ENCODE measurements at places on chromosomes 2 and 18.

DNA sequence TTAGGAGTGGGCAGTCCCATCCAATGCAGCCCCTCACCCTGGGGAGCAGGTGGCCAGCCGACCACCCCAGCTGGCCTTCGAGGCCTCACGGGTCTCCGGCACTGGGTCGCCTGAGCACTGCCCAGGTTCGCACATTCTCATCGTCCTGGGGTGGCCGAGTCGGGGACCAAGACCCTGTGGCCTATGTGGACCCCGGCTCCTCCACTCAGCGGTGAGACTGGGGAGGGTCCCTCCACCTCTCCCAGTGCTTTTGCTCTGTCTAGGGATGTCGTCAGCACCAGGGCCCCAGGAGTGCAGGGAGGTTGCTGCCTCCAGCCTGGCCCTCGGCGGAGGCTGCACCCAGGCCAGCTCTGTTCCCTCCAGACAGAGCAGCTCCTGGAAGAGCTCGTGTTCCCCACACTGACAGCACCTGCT is 89.6 kb downstream of the TPO start:
- peak; percentile 6 for DNase-seq

- no peak for DNase-seq
These were observed 864.4 kb upstream of the KLHL29 start for GRCh38 chr2:22520369-22521288.

GRCh38 chr18:32930695-32931301 is 158.0 kb upstream of the KLHL14 start:
- DNase-seq, result no peak

DNA sequence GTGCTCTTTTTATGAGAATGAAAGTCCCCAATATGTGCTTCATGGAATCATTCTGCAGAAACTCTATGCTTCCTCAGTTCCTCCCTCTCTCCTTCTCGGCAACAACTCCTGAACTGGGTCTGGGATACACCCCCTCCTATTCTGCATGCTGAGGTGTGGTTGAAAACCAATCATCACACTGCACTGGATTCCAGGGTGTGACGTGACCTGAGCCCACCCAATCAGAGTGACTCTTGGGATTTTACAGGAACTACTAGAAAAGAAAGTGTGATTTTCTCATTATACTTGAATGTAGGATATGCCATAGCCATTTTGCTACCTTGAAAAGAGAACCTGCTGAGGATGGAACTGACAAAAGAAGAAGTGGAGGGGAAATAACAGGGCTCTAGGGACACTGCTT is 36.3 kb downstream of the ACVR1 start:
- DNase-seq, result no peak

GRCh38 chr2:63926815-63927214 is 85.1 kb downstream of the UGP2 start:
- no peak for DNase-seq

- no peak for DNase-seq
These were observed 81.7 kb downstream of the RBMS1 start for GRCh38 chr2:160411955-160412354.

GRCh38 chr2:240129731-240130392 is 6.2 kb downstream of the COPS9 start:
- peak; percentile 3 for DNase-seq

DNA sequence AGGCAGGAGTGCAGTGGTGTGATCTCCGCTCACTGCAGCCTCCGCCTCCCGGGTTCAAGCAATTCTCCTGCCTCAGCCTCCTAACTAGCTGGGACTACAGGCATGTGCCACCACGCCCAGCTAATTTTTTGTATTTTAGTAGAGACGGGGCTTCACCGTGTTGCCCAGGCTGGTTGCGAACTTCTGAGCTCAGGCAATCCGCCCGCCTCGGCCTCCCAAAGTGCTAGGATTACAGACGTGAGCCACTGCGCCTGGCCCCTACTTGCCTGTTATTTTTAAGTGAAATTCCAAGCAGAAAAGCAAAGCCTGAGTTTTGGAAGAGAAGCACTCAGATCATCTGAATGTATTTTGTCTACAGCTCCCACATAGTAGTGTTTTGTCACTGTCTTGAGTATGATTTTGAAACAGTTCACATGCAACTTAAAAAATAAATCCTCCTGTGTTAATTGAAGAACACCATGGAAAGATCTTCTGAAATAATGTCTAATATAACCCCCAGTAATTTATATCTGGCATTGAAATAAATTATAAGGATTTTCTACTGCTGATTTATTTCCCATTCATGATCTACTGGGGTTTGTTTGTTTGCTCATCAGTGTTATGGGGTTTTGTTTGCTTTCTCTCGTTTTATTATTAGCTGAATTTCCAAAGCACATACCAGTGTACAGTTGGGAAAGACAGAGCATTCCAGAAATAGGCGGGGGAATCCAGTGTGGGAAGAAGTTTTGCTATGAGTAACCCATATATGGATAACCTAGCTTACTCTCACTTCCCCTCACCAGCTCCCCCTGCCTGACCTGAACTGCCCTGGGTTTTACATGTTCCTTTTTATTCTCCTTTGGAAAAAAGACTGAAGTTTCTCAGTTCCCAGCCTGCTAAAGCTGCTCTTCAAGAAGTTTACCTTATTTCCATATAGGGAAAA is 80.1 kb upstream of the MAP3K20 start:
- DNase-seq, result no peak

- no peak for DNase-seq
These were observed 36.1 kb downstream of the ADCY3 start for GRCh38 chr2:24883946-24884345.

DNA sequence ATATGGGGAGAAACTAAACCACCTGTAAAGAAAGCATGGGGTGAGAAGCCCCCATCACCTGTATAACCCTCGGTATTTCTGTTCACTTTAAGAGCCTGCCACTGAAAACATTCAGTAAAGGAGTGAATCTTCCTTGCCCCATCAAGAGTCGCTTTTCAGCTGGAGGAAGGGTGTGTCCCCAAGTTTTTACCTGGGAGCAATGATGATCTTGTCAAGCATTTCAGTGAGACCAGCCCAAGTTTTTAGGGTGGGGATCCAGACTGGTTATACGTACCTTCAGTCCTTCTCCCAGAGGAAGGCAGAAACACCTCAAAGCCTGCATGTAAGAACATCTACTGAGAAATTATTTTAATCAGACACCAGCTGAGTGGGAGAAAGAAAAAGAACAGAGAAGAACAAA is at the start of gene DSG1:
TSS of gene DSG1 (plus strand) at position 301 of the 400 bp plus-strand sequence. CDS start 141 bp downstream, outside the sequence.
- no peak for DNase-seq

GRCh38 chr2:227717687-227718567 is at the start of gene SLC19A3:
SLC19A3 (minus strand) TSS chr2:227718028; CDS start chr2:227702318, 15,710 bp downstream.
- DNase-seq, result peak; percentile 13

DNA sequence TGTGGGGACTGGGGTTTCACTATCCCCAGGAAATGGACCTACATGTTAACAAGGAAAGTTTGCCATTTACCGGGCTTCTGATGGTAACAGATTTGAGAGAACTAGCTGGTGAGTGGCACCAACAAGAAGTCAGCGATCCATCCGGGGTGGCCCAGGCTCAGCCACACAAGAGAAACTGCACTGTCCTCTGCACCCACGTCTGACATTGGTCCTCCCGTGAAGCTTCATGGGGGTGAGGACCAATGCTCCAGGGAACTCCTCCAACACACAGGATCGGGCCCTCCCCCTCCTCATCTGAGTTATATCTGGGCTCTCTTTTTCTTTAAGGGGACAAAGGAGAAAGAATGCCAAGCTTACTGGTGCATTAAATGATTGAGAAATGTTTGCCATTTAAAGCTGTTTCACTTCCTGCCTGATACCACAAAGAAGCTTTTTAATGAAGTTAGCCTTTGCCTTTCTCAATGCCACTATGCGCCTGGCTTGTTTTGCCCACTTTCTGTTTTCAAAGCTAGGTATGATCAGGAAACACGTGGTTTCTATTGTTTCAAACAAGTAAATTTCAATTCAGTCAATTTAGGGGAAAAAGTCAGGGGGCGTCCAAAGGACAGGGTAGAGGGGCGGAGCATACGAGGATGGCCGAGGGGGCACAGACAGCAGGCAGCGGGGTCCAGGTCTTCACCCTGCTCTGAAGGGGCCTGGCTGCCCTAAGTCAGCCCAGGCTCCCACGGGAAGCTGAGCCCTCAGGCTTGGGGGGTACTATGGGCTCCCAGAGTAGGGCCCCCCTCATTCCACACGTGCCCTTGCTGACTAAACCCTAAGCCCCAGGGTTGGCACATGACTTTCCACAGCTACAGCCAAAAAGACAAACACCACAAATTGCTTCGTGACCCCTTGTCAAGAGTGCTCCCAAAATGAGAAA is 204.0 kb upstream of the ID2 start:
- no peak for DNase-seq

- DNase-seq, result no peak
These were observed 71.2 kb downstream of the CUL3 start for GRCh38 chr2:224513991-224514390.

- no peak for DNase-seq
These were observed 23.8 kb downstream of the CD28 start for GRCh38 chr2:203730076-203730729.

- DNase-seq, result no peak
These were observed 108.1 kb downstream of the MARCO start for GRCh38 chr2:119049968-119050704.

GRCh38 chr2:127618551-127619202 is 27.3 kb upstream of the GPR17 start:
- no peak for DNase-seq

- no peak for DNase-seq
These were observed 189.7 kb upstream of the CDH2 start for GRCh38 chr18:28366676-28367075.

DNA sequence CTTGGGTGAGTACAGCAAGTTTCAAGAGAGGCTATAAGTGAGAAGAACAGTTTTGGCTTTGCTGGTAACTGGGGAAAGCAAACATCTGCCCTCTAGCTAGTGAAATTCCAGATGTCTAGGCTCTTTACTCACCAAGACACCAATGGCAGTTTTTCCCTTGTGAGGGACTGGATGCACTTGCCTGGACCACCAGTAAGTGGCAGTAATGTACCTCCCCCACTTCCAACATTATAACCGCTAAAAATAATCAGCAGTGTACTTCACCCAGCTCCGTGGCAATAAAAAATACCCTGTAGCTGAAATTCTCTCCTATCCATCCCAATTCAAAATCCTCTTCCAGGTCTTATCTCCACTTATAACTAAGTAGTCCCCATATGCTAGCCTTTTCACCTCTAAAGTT is 383.9 kb downstream of the ARHGAP15 start:
- DNase-seq, result no peak

DNA sequence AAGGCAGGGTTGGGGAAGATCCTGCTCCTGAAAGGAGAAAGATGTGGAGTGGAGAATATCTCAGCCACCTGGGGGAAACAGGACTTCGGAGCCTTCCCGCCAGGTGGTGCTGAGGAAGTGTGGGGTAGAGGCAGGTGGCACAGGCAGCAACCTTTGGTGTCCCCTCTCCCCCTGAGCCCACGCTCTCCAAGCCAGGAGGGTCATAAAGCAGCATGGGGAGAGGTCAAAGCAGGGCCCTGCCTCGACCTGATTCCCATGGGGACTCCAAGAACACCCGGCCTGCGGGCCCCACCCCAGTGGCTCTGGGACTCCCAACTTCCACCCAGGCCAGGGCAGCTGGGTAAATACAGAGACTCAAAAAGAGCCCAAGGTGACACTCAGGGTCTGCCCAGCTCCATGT is 54.3 kb upstream of the SLC66A3 start:
- no peak for DNase-seq

DNA sequence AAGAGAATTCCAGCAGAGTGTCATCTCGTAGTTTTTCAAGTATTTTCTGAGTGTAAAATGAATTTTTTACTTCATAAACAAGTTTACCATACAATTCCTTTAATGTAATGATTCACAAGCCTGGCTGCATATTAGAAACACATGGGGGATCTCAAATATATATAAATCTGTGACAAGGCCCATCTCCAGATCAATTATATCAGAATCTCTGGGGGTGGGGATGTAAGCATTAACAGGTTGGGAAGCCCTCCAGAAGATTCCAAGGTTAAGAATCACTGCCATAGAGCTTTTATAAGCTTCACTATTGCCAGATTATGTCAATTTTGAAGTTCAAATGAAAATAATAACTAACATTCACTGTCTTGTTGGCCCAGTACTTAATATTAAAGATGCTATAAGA is 111.2 kb downstream of the BAZ2B start:
- DNase-seq, result no peak

- DNase-seq, result peak; percentile 73
These were observed 6.0 kb upstream of the INPP5D start for GRCh38 chr2:233053928-233054784.

- no peak for DNase-seq
These were observed 84.2 kb upstream of the SALL3 start for GRCh38 chr18:78895207-78896001.

- peak; percentile 53 for DNase-seq
These were observed 36.5 kb upstream of the GLS start for GRCh38 chr2:190843890-190844699.

DNA sequence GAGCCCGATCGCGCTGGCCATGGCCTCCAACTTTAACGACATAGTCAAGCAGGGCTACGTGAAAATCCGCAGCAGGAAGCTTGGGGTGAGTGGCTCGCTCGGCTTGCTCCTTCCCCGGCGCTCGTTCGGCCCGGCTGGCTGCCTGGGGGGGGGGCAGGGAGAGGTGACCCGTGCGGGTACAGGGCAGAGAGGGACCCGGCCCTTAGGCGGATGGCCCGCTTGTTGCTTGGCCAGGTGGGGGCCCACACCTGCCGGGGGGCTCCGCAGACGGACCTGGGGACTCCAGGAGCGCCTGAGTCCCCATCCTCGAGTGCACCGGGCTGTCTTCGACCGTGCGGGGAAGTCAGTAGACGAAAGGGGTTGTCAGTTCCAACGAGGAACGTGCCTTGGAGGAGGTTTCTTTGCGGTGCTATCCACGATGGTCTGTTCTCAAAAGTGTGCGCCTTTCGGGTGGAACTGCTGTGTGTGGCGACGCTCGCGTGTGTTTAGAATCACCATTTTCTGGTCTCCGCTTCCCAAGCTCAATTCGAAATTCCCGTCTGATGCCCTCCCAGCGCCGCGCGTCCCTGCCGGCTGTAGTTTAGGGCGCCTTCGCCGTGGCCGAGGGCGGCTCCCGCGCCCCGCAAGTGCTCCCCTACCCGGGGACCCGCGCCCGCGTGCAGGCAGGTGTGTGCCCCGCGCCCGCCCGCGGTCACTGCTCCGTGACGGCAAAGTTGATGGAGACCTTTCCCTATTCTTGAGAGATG is 711 bp downstream of the DOK6 start:
- no peak for DNase-seq

DNA sequence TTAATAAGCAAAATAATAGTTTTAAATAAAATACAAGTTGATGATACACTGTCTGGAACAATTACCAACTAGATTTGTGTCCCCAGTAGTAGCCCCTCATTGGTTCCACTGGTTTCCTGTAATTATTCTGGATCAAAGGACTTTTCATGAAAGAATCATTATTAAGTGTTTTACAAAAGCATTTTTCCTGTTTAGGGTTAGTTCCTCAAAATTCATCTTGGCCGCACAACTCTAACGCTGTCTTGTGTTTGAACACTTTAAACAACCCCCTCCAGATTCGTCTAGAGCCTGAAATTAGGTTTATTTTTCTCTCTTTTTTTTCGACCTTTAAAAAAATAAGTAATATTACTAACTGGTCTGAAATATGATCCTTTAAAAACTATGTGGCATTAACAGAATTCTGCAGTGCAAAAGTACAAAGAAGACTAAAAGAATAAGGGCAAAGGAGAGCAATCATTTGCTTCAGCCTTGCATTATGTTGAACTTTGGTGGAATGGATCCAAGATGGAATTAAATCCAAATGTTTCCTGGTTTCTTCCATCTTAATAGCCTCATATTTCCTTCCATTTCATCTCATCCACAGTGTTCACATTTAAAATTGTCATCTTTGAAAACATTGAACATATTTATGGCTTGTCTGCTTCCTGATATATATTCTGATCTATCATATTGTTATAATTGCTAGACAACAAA is 678.4 kb downstream of the IRS1 start:
- no peak for DNase-seq

- DNase-seq, result no peak
These were observed 2.9 kb upstream of the LPIN2 start for GRCh38 chr18:3015851-3016250.

- no peak for DNase-seq
These were observed 291.2 kb downstream of the TCF4 start for GRCh38 chr18:55296778-55297177.
